GM23248 (cell line): ENCODE measurements at places on chromosomes 7 and 10.
A peak's percentile ranks its signal among the peaks of the same experiment; 100 is the strongest.

- peak; percentile 72 for DNase-seq
Measured at GRCh38 chr10:30701451-30702173, 72.1 kb upstream of the LYZL2 start.

GRCh38 chr7:146831875-146832274, 715.3 kb downstream of the CNTNAP2 start:
- no peak for DNase-seq

- peak; percentile 66 for DNase-seq
Measured at GRCh38 chr7:47724335-47724982, 142.5 kb upstream of the TNS3 start.

DNA sequence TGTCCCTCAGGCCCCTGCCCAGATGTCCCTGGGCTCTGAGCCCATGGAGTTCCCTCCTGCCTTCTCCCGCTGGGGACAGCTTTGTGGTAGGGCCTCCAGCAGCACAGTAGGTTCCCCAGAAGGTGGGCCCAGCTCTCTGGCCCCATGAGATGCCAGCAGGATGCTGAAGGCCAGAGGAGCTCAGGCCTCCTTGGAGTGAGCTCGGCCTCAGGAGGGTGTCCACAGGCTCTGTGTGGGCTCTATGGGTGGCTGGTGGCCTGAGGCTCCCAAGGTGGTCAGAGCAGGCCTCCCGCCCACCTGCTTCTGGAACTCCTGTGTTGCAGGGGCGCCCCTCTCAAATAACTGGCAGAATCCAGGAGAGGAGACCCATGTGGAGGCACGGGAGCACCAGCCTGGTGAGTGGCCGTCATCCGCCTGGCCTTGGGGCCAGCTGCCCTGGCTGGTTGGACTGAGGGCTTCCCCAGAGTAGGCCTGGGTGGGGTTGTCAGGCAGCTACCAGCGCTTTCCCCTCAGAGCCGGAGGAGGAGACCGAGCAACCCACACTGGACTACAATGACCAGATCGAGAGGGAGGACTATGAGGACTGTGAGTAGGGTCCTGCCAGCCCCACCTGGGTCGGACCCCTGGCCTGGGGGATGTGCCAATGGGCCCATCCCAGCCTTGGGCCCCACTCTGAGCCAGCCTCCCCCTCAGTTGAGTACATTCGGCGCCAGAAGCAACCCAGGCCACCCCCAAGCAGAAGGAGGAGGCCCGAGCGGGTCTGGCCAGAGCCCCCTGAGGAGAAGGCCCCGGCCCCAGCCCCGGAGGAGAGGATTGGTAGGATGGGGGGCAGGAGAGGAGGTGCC, 3.2 kb downstream of the AEBP1 start:
- no peak for DNase-seq

DNA sequence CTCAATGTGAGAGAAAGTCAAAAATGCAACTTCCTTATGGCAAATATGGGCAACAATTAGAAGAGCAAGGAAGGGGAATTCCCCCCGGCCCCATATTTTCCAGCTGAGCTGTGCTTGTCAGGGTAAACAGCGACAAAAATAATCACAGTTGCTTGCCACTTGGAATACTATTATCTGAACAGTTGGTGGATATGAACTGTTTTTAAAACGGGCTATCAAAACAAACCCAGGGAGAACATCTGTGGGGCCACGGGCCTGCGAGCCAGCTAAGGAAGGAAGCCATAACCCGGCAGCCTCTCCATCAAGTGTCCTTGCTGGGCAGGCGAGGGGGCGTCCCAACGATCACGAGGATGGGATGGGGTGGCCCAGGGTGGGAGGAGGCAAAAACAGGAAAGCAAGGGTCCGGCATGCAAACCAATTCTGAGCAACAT, 228.4 kb downstream of the ARHGAP12 start:
- no peak for DNase-seq

- peak; percentile 40 for DNase-seq
Measured at GRCh38 chr10:91296471-91296870, 76.0 kb downstream of the PCGF5 start.

- no peak for DNase-seq
Measured at GRCh38 chr7:150332852-150333635, 8.4 kb downstream of the RARRES2 start.

DNA sequence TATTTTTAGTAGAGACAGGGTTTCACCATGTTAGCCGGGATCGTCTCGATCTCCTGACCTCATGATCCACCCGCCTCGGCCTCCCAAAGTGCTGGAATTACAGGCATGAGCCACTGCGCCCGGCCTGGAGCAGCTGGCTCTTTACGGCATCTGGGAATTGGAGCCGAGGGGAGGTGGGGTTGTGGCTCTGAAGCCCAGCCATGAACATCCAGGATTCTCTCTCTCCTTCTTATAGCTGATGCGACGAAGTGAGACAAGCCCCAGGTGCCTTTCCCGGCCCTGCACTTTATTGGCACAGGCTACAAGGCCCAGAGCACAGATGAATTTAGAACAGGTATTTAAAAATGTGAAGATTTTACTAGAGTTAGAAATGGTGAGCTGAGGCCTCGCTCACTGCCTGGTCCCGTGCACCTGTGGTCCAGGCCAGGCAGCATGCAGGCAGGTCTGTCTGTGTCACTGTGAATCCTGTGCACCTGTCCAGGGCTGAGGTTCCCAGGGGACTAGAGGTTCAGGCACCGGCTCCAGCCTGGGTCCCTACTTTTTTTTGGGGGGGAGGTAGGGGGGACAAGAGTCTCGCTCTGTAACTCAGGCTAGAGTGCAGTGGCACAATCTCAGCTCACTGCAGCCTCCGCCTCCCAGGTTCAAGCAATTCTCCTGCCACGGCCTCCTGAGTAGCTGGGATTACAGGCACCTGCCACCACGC, 379.7 kb upstream of the FOXK1 start:
- no peak for DNase-seq

DNA sequence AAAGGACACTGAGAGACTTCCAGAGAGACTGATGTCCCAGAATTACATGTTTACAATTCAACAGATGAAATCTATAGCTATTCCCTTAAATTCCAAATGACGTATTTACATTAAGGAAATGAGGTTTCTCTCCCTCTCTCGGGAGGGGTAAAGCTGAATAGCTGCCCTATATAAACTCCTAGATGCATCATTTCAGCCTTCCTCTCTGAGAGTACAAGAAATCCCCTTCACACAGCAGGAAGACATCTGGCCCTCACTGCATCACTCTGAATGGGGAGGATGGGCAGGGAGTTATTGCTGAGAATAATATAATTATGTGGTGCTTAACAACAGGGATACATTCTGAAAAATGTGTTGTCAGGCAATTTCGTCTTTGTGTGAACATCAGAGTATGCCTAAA, 11.0 kb downstream of the POT1 start:
- DNase-seq, result no peak

DNA sequence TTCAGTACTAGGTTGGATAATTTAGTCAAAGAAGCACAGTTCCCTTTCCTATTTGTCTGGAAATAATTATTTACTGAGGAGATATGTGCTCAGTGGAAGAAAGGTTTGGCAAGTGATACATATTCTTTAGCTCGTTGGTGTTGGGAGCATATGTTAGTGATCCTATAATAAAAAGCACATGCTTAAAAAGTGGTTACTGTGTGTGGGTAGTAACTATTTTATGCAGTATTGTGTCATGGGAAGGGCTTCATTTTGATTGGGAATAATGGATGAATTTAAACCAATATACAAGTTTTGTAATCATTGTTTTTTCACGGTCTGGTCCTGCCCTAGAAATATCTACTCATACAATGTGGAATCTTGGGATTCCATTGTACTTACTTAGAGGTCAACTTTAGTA, 188.7 kb upstream of the PPP1R3A start:
- DNase-seq, result peak; percentile 74

DNA sequence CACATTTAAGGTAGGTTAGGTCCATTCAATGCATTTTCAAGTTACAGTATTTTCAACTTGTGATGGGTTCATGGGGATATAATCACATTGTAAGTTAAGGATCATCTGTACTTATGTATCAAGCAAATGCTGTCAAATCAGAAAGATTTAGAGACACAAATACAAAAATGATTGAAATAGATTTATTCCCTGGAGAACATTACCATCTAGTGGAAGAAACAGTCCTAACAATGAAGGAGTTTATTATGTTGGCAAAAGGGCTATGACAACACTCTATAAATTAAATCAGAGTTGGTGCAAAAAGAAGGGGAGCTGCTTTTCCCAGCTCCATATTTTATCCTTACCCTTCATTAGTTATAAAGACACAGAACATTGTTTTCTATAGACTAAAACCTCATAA, 69.0 kb downstream of the PRSS58 start:
- peak; percentile 27 for DNase-seq

- no peak for DNase-seq
Measured at GRCh38 chr10:48251152-48251524, 23.4 kb downstream of the FRMPD2 start.

DNA sequence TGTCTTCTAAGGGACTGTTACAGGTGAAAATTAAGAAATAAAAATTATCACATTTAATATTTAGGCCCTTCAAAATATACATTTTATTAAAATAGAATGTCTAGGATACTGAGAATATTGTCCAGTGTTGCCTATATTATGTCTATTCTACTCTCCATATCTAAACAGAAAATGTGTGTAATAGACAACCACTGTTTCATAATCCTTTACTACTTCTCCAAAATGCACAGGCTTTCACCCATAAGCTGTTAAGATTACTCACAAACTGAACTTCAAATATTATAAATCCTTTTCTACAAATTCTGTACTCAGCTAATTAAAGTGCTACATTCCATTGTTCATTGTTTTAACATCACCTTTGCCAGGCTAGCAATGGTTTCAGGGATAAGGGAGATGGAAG, 56.7 kb upstream of the TFEC start:
- DNase-seq, result no peak

GRCh38 chr7:77450613-77451012, 34.5 kb upstream of the GSAP start:
- no peak for DNase-seq

DNA sequence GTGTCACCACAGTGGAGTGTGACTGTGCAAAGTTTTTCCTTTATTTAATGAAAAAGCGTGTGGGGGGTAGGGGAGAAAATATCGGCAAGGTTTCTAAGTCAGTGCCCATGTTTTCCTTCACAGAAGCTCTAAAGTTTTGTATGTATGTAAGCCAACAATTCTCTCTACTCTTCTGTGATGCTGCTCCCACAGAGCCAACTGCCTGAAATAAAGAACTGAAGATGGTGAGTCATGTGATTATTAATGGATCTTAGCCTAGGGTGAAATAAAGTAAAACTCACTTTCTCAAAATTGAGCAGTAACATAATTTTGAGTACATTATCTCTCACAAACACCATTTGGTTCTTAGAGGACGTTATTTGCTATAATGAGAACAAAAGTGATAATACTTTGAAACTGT, 143.7 kb downstream of the ELMO1 start:
- DNase-seq, result no peak

- no peak for DNase-seq
Measured at GRCh38 chr7:50751146-50751545, 31.6 kb downstream of the GRB10 start.

DNA sequence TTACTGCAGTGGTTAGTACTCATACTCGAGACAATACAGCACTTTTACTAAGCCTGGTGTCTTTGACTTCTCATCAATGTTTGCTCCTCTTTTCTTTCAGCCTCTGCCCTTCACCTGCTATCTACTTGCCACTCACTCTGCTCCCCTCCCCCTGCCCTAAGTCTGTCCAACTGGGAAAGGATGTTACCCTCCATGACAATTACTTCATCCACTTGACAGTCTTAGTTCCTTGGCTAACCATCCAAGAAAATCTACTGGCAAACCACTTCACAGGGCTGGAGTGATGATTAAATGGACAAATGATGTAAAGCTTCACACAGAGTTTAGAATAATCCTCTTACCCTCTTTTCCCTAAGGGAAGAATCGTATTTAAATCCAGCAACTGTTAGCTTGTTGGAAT, 8.2 kb upstream of the DLD start:
- no peak for DNase-seq

DNA sequence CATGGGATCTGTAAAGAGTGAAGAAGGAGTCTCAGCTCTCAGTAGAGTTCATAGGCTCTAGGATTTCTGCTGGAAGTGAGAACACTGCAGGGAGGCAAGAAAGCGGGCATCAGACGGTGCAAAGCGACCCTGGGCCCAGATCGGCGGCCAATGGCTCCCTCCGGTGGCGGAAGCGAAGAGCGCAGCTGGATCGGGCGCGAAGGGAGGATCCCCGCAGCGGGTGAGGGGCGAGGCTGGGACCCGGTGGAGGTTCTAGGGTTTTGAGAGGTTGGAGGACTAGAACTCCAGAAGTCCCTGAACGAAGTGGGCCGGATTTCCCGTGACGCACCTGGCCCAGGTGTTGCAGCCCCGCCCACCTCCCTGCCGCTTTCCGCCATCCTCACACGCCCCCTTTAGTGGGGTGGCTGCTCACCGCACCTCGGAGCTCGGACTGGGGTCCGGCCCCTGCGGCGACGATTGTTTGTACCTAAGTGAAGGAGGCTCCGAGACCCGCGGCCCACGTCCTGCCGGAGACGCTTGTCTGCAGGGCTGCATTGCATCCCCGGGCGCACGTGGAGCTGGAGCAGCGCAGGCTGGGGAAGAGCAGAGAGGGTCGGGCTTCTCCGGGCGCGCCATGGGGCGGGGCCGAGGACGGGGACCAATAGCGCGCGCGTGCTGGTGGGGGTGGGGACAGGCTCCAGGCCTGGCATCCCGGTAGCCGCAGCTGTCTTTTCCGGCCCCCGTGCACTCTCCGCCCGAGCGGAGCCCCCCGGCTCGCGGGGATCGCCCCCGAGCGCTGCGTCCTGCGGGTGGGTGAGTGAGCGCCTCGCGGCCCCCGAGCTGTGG, at the start of gene SLC12A9:
TSS of gene SLC12A9 (plus strand) at position 666 of the 825 bp plus-strand sequence. CDS start 1,485 bp downstream, outside the sequence.
- DNase-seq, result peak; percentile 97

- DNase-seq, result peak; percentile 39
Measured at GRCh38 chr7:54841772-54842697, 83.0 kb upstream of the SEC61G start.

DNA sequence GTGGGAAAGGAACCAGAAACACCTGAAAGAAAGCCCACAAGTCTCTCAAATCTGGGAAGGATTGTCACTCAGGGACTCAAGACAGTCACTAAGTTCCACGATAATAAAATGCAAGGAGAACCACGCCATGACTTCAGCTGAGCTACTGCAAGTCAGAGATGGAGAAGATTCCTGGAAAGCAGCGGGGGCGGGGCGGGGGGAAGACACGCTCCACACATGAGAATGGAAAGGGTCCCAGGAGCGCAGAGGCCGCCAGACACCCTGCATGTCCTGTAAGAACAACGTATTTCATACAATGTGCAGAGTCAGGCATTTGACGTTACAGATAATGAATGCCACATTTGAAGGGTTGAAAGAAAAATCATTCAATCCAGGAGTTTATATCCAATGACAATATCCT, 448.1 kb downstream of the PTPRN2 start:
- DNase-seq, result no peak

DNA sequence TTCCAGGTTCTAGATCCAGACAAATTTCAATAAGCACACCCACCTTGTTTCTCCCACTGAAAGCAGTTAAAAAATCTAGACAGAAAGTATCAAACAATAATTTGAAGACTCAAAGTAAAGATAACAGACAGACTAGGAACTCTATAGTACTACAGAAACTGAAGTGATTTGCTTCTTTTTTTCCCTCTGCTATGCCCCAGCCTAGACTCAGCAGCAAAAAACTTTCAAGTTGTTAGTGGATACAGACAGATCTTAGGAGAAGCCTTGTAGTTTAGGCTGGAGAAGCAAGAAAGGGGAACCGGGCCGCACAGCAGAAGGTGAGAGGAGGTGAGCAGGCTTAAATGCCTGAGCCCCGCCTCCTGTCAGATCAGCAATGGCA, 65.1 kb downstream of the IGF2BP3 start:
- no peak for DNase-seq
